NB4 (cell line): ENCODE measurements at places on chromosomes 4 and X.

DNA sequence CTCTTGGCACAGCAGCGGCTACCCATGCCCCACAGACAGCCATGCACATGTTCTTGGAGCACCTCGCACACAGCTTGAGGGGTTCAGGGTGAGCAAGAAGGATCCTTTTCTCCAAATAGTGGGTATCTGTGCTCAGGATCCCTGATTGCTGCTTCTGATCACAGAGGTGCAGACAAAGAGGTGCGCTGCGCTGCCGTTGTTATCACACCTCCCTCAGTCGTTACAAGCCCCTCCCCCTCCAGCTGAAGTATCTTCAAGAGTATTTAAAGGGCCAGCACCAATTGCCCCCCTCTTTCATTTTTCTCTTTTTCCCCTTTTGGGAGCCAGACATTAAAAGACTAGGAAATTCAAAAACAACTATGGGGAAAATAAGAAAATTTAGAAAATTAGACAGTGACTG lies 44.3 kb downstream of the NELFA start:
- no peak for DNase-seq

DNA sequence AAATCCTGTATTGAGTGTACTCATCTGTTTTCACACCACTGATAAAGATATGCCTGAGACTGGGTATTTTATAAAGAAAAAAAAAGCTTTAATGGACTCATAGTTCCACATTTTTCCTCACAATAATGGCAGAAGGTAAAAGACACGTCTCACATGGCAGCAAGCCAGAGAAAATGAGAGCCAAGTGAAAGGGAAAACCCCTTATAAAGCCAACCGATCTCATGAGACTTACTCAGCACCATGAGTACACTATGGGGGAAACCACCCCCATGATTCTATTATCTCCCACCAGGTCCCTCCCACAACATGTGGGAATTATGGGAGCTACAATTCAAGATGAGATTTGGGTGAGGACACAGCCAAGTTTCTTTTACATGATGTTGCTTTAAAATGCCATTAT lies 171.9 kb downstream of the GALNTL6 start:
- no peak for DNase-seq

DNA sequence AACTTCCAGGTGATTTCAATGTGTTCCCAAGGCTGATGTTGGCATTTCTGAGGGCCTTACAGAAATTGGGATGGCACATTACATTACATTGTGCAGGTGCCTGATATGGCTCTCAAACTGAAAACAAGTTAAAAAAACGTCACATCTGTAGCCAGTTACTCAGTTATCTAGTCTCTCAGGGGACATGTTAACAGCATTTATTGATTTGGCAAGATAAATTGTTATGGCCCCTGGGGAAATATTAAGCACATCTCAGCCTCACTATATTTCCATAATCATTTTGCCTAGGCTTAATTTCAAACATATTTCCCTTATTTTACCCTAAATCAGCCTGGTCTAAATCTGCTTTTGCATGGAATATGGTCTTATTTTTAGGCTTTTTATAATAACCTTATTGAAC lies 290.0 kb downstream of the IL15 start:
- DNase-seq = no peak

- DNase-seq = no peak
These were observed 433.9 kb upstream of the ATOH1 start for GRCh38 chr4:93394545-93395081.

- no peak for DNase-seq
These were observed 11.6 kb downstream of the TXLNG start for GRCh38 chrX:16797841-16798240.

- DNase-seq = no peak
These were observed 188.1 kb upstream of the FAM241A start for GRCh38 chr4:111957116-111957515.
